ENCODE measurements at places on chromosomes 12 and 14.

GRCh38 chr12:62291864-62292760, 31.9 kb downstream of the USP15 start:
- no peak for DNase-seq

DNA sequence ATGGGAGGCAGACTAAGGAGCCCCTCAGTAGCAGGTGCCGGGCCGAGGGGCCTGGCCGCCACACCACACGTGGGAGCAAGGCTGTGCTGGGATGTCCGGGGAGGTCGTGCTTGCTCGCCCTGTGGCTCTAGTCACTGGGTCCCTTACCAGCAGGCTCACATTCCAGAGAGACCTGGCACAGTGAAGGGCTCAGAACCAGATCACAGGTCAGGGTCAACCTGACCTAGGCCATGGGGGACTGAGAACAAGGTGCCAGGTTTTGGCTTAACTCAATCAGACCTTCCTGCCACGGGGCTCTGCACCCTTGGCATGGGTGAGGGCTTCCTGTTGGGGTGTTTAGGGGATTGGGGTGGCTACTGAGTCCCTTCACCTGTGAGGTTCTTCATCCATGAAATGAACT, 22.3 kb downstream of the DEGS2 start:
- DNase-seq = no peak

GRCh38 chr12:114412825-114413749, 7.1 kb upstream of the TBX5 start:
- DNase-seq = no peak

- DNase-seq = no peak
Observed at GRCh38 chr14:65731933-65732506, 319.5 kb downstream of the FUT8 start.

GRCh38 chr14:73235531-73236155, 1.7 kb upstream of the PAPLN start:
- DNase-seq = no peak

All from T-helper 1 cell (primary cell).